ENCODE measurements at places on chromosomes 5 and 9. TPM values are rescaled to one million over a fixed set of nuclear protein-coding genes. Genes with fewer than 3 reads are reported as not detected.

Gene ROPN1L
- 0.38 TPM for total RNA-seq

Gene ZNF366
- 2.1 TPM for total RNA-seq

Gene MARCOL
- total RNA-seq, result not detected

Gene PFN3
- total RNA-seq, result 2.0 TPM

Gene PCDHB14
- 2.0 TPM for total RNA-seq

Gene CFAP90
- not detected for total RNA-seq
